ENCODE measurements at places on chromosomes 5 and 9.

DNA sequence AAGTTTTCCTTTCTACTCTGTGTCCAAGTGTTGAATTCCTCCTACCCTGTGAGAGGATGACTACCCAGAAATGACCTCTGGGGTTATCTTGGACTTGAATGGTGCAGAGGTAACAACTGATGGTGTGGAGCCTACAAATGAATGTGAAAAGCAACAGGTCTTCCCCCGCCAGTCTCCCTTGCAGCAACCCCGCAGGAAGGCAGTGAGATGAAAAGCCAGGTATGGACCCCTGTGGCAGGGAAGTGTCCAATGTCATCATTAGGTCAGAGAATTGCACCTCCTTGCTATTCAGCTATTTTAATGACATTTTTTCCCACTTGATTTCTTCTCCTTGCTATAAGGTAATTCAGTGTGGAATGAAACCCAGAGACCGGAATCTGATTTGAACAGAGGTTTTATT lies 58.5 kb downstream of the MAT2B start:
- DNase-seq, result no peak

- DNase-seq, result no peak
Observed at GRCh38 chr9:107020040-107020530, 157.1 kb downstream of the ZNF462 start.

- no peak for DNase-seq
Observed at GRCh38 chr9:100595391-100596199, 17.7 kb downstream of the CAVIN4 start.

DNA sequence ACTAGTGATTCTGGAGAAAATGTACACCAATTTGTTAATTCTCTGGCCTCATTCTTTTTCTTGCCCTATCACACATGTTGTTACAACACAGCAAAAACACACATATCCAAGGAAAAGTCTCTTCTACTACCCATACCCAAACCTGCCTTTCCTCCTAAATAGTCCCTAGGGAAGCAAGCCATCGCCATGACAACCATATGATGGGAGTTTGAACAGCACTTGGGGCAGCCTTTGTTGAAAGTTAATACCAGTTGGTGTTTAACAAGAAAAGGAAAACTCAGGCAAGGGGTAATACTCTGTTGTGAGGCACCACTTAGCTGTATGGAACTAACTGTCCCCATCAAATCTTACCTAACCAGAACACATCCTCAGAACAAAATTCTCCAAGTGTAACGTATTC lies 1.7 kb downstream of the TRPM3 start:
- no peak for DNase-seq

DNA sequence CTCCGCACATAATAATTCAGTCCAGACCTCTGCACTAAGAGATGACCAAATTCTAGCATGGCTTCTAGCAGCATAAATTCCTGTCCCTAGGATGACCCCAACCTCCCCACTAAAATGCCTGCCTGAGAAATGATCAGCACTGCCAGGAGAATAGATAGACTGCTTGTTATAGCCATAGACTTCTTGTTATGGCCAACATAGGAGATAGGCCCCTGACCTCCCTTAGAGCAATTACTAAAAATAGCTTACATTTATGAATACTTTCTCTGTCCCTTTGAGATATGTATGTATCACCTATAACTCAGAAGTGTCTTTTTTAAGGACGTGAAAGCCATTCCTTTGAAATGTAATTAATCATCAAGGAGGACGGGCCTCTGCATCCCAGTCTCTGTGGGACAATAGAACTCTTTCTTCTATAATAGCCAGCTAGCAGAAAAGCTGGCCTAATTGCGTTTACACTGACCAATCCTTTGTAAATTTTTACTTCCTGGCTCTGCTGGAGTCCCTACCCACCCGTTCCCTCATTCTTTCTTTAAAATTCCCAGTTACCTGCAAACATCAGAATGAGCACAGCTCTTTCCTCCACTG lies 1002.7 kb downstream of the CDH18 start:
- no peak for DNase-seq

DNA sequence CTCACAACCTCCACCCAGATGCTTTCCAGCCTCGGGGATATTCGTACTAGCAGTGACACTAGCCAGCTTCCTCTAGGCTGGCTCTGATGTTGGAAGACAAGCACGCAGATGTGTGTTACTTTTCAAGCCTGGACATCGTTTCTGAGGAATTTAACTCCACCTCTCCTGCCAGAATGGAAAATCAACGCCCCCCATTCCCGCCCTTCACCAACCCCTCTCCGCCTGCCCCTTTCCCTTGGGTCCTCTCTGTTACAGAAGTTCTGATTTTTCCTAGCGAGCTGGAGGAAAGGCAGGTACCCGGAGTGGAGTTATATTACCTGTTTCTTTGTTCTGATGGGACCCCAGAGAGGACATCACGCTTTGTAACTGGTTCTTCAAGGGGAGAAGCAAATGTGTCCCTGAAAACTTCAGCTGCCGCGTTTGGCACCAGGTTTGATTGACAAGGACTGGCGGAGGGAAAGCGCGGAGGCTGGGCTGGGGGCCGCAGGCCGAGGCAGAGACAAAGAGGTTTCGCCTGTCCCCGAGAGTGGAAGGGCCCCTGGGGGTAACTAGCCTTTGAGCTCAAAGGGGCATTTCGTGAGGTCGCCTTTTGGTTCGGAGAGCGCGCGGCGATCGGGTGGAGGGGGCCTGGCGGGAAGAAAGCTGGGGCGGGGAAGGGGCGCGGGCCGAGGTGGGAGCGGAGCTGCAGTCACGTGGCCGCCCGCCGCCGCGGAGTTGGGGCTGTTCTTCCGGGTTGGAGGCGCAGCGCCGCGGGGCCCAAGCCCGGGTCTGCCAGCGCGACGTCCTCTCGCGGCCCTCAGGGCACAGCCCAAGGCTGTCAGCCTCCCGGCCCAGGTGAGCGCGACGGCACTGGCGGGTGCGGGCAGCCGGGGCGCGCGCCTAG lies at the start of gene NNT:
Gene NNT, plus strand, starts transcription at position 720 of the 883 bp plus-strand sequence. CDS start 6,016 bp downstream, outside the sequence.
- no peak for DNase-seq

DNA sequence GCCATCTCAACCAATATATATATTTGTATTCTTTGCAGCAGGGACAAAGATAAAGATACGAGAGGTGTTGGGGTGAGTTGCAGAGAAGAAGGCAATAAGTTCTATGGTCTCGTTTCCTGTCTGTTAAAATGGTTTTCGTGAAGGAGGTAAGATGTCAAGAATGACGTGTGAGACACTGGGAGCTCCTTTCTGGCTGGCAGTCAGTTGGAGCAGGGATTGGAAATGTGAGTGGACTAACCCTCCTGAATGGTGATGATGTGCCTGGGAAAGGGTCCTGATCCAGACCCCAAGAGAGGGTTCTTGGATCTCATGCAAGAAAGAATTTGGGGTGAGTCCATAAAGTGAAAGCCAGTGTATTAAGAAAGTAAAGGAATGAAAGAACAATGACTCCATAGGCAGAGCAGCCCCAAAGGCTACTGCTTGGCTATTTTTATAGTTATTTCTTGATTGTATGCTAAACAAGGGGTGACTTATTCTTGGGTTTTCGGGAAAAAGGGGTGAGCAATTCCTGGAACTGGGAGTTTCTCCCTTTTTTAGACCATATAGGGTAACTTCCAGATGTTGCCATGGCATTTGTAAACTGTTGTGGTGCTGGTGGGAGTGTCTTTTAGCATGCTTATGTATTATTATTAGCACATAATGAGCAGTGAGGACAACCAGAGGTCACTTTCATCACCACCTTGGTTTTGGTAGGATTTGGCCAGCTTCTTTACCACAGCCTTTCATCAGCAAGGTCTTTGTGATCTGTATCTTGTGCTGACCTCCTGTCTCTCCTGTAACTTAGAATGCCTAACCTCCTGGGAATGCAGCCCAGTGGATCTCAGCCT lies 53.7 kb downstream of the SPATA31C2 start:
- no peak for DNase-seq

GRCh38 chr9:13330396-13331004 lies 51.0 kb upstream of the MPDZ start:
- no peak for DNase-seq

DNA sequence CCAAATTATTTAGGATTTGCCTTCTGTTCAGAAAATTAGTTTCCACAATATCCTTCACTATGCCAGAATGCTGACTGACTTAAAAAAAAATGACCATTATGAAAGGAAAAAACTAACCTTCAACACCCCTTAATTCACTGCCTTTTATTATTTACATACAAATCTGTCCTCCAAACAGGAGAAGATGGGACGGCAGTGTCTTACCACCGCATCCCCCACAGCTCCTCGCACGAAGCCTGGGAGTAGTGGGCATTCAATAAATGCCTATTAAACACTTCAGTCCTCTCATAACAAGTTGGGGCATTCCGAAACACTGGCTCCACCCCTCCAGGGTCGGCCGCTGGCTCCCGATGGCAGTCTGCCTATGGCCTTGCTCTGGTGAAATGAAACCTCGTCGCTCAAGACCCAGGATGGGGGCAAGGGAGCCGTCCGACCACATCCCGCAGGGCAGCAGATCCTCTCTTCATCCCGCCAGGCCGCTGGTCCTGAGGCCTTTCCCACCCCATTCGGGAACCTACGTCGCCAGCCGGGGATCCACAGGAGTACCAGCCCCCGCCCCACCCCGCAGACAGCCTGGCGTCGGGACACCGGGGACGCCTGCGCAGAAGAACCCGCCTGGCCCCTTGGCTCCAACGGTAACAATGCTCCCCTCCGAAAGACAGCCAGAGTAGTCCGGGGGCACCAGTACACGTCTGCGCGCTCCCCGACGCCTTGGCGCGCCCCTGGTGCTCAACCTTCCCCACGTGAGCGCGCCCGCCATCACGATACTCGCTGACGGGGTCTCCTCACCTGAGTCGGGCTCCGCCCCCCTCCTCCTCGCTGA lies 613 bp downstream of the ZBTB5 start:
- no peak for DNase-seq

DNA sequence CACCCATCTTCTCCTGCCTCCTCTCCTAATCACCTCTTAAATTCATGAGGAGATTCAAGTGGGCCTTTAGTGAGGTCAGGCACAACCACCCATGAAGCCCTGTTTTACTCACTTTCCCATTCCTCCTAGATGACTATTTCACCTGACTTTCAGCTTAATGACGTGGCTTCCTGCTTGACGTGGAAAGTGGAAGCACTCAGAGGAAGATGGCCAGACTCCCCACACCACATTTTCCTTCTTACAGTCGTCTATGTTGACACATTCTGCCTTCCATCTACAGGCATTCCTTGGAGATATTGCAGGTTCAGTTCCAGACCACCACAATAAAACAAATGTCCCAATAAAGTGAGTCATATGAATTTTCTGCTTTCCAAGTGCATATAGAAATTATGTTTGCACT lies 146.4 kb upstream of the TAS2R1 start:
- DNase-seq, result no peak

GRCh38 chr5:96752341-96753016 lies 55.3 kb downstream of the ERAP1 start:
- DNase-seq, result no peak

GRCh38 chr5:150309101-150309885 lies 6.6 kb upstream of the ARSI start:
- no peak for DNase-seq

DNA sequence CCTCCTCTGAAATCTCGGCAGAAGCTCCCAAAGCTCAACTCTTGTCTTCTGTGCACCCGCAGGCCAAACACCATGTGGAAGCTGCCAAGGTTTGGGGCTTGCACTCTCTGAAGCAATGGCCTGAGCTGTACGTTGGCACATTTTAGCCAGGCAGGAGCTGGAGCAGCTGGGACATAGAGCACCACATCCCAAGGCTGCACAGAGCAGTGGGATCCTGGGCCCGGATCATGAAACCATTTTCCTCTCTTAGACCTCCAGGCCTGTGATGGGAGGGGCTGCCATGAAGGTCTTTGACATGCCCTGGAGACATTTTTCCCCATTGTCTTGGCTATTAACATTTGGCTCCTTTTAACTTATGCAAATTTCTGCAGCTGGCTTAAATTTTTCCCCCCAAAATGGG lies 567.1 kb upstream of the ZNF608 start:
- no peak for DNase-seq

DNA sequence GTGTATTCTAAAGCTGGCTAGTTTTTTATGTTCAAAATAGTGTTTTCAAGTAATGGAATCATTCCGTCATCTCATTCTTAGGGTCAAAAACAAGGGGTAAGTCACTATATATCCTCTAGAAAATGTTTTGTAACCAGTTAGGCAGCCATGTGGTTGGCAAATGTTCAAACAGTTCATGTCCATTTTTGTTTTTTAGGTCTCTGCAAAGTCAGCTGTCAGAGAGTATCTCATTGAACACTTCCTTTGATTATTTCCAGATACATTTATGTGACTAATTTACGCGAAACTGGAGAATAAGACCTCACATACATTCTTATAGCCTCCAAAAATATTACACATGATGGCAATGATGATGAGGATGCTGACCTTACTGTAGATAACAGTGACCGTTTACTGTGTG lies 50.4 kb downstream of the TRIO start:
- DNase-seq, result no peak

DNA sequence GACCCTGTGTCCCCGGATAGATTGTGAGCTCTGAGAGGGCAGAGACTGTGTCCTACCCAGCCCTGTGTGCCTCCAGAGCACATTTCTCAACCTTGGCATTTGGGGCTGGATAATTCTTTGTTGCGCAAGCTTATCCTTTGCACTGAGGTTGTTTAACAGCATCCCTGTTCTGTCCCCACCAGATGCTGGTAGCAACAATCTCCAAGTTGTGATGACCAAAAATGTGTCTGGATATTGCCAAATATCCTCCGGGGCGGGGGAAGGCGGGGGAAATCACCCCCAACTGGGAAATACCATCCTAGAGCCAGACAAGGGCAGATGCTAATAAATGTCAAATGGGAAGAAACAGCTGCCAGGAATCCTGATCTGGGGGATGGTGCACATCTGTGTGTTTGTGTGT lies 24.0 kb upstream of the TNIP1 start:
- no peak for DNase-seq

DNA sequence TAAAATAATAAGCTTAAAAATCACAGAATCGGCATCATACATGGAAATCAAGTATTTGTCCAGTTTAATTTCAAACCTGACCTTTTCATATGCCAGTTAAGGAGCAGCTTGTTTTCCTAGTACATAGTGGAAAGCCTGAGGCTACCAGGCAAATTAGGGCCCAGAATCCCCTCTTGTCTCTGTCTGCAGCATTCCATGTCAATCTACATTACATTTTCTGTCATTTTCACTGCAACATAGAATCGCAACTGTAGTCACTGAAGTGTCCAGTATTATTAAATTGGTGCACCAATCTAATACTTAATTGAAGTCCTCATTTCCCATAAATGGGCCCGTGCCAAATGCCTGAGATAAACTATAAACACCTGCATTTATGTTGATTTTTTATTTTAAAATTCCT lies 1352.2 kb upstream of the ACO1 start:
- no peak for DNase-seq

DNA sequence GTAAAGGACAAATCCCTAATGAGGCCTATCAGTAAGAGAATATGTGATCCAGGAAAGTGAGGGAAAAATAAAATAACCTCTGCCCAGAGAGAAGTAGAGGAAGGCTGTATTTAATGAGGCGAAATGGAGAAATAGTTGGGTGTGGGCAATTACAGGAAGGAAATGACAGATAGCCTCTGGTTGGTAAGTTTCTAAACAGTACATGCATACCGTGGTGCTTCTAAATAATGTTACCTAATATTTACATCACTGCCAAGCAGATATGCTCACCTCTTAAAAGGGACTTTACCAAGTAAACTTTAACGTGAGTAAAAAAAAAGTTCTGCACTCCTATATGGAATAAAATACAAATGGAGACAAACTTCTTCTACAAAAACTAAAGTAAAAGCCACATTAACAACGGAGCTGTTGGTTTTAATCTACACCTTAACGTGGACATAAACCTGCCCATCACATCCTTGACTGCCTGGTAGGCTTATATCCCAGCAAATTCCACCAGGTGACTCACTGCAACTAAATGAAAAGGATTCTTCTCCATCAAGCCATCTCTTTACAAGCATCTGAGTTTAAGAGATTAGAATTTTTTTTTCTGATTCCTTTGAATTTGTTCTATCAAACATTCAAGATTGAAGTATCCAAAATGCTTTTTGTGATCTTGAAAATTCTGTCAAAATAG lies 12.4 kb downstream of the NFIL3 start:
- no peak for DNase-seq

Data from cortex of kidney (tissue), 1 donor.